T-helper 22 cell (primary cell): ENCODE measurements at places on chromosomes 16 and 17.

- no peak for DNase-seq
Observed at GRCh38 chr16:58366247-58367031, 25.8 kb upstream of the GINS3 start.

DNA sequence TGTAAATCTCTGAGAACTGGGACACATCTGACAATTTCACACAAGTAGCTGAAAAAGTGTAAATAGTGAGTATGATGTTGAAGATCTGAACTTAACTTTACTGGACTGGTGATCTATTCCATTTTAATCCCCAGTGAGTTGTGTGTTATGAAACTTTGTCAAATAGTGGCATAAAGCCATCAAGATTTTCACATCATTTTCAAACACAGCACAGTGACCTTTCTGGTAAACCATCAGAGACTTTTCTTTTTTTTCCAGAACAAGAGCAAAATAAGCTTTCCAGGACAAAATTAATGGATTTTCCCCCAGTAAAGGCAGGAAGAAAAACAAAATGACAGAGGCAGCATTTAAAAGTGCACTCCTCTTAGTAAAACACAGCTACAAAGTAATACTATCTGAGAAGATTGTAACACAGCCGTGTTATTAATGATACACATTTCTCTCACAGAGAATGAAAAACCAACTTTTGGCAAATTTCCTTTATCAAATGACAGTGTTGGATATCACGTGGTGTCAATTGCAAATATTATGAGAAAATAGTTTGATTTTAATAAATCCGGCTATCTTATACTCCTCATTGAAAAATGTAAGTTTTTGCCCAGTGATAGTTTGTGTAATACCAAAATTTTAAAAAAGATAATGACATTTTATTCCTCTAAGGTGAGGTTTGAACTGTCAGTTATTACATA lies 16.8 kb upstream of the COL1A1 start:
- DNase-seq = no peak

DNA sequence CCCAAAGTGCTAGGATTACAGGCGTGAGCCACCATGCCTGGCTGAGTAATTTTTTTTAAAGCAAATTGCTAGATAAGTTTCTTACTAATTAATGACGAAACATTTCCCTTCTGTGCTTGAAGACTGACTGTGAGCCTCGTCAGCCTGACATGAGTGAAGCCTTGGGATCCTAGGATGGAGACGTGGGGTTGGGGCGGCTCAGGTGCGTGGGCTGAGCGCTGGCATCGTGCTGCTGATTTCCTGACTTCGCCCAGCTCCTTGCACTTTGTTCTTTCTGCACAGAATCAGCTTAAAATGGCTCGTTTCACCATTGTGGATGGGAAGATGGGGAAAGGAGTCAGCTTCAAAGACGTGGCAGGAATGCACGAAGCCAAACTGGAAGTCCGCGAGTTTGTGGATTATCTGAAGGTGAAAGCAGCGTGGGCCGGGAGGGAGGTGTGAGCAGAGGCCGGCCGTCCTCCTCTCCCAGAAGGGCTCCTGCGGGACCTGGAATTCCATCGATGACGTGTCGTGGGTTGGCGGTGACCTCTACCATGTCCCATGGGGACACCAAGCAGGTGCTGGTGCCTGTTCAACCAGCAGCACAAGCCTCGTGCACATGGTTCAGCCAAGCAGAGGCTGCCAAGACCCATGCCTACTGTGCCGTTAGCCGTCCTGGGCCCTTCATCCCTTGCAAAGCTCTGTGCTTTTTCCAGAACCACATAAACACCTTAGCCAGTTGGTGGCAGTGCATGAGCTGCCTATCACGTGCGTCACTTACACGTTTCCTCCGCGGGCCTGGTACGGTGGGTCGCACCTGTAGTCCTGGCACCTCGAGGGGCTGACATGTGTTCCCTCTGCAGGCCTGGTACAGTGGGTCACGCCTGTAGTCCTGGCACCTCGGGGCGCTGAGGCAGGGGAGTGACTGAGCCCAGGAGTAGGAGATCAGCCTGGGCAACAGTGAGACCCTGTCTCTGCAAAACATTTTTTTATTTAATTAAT lies 22.5 kb downstream of the SPG7 start:
- no peak for DNase-seq

DNA sequence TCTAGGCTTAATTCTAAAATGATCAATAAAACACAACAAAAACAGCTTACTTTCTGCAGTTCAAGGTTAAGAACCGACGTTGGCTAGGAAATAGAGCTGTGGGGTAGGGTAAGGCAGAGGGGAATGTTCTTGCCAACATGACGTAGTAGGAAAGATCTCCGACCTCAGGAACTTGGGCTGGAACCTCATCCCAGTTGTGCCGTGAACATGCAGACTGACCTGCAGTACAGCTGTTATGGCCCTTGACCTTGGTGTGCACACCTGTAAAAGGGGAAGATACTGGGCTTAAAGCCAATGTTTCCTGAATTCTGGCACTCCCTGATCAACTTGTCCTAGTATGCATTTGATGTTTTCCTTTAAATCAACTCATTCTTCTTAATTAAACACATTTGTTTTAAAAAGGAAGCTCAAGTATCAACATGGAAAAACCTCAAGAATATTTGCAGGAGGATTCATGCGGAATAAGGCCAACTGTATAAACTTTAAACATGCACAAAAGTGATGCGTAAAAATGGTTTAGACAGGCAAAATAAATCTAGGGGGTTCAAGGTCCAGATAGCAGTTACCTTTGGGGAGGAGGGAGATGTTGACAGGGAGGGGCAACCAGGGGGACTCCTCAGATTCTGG lies 14.2 kb upstream of the SLC6A2 start:
- DNase-seq = no peak

DNA sequence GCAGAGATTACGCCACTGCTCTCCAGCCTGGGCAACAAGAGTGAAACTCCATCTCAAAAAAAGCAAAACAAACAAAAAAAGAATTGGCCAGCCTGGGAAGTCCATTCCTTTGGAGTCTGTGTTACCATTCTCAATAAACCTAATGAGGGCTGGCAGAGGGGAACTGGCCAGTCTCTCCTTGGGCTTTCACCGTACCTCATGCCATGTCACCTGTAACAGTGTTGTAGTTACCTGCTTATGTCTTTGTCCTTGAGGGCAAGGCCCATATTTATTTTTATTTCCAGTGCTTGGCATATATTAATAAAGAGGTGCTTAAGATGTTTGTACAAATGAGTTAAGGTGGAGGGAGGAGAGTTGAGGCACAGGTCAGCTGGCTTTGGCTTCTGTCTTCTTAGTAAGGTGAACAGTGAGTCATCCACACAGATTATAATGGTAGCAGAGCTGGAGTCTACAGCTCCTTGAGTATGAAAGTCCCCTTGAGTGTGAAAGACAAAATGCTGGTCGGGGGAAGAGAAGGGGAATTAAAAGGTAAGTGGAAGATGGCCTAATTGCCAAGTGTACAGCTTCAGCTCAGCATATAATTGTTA lies 8.4 kb downstream of the C1QBP start:
- no peak for DNase-seq

GRCh38 chr17:17021194-17021863 lies 20.9 kb upstream of the MPRIP start:
- no peak for DNase-seq

DNA sequence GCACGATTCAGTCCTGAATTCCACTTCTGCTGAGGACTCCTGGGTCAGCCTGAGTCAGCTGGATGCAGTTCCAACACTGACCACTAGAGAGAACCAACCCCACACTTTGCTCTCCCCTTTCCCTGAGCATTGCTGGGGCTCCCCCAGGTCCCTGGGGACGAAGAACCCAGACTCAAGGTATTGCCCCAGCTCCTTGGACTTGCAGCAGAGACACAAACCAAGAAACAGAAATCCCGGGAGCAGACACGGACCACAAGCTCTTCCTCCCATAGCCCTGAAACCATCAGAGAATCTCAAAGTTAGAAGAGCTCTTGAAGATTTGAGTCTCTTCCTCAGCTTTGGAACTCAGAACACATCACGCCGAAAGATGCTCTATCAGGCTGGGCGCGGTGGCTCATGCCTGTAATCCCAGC lies 678 bp upstream of the GH1 start:
- peak; percentile 35 for DNase-seq

GRCh38 chr16:89164436-89164835 lies 7.1 kb upstream of the CDH15 start:
- no peak for DNase-seq

DNA sequence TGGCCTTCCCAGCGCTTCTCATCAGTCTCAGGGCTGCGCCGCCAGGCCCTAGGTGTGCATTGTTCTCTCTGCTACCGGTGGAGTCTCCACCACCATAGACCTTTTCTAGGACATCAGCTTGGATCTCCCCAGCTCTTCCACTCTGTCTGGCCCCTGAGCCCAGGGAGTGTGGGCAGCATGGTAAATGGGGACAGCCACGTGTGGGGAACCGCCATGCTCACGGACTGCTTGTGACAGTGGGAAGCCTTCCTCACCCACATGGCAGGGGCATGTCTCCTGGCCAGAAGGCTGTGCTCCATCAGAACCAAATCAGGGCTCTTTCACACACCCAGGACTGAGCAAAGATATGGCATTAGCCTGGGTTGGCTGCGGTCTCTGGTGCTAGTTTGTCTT lies 51.3 kb downstream of the TNFRSF13B start:
- no peak for DNase-seq

DNA sequence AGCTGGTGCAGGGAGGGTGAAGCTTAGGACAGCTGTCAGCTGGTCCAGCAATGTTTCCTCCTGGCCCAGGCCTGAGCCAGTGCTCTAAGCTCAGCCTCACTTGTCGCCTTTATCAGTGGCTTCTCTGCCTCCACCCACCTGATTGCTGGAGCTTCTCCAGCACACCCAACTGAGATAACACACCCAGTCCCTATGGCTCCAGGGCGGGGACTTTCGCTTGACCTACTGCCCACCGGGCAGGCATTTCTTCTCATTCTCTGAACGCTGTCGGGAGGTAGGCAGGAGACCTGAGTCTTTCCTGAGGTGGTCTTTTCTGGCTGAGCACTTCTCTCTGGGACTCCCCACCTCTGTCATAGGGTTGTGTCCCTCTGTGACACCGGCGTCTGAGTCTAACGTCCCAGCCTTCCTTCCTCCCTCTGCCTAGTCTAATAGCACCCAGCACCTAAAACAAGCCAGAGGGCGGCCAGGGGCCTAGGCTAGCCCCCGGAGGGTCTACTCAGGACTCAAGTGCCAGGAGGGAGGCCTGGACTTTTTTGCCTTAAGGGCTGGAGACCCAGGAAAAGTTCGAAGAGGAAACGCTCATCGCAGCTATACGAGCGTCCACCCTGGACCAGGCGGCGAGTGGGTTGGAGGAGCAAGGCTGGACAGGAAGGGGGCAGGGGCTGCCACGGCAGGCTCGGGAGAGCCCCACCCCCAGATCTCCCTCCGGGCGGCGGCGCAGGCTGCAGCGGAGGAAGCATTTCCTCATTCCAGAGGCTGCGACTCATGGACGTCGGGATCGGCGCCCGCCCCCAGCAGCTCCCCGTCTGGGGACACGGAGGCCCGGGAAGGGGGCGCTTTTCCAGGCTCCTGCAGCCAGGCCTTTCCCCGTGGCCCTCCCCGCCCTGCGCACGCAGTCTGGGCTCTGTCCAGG lies 756 bp downstream of the TAX1BP3 start:
- DNase-seq = peak; percentile 13

GRCh38 chr16:2497116-2497630 lies 16.6 kb upstream of the ATP6V0C start:
- DNase-seq = no peak

DNA sequence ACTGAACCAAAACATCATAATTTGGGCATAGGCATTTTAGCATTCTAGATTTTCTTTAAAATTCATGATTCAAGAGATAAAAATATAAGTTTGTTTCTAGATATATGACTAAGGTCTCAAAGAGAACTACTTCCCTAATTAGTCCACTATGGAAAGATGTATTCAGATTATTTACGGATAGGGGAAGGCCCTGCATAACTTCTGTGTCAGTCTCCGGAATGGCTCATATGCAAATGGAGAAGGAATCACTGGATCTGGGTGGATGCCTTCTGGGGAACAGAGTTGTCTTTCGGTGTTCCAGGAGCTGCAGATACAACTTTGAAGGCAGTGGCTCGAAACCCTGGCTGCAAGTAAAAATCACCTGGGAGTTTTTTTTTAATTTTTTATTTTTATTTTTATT lies 17.1 kb upstream of the WFIKKN2 start:
- DNase-seq = no peak

GRCh38 chr16:12009922-12010321 lies 33.4 kb downstream of the SNX29 start:
- DNase-seq = no peak

DNA sequence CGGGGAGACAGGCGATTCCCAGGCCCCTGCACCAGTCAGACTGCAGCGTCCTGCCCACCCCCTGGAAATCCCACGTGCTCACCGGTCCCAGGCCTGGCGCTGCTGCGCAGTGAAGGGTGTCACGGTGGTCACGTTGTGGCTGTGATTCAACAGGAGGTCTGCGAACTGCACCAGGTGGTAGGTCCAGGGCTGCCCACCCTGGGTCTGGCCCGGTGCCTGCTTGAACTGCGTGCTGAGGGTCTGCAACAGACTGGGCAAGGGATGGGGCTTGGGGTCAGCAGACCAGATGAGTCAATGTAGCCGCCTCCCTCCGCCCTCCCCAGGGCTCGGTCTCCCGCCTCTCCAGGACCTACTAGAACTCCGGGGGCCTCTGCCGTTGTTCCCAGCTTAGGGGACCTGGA lies 7.1 kb downstream of the MYBBP1A start:
- no peak for DNase-seq

DNA sequence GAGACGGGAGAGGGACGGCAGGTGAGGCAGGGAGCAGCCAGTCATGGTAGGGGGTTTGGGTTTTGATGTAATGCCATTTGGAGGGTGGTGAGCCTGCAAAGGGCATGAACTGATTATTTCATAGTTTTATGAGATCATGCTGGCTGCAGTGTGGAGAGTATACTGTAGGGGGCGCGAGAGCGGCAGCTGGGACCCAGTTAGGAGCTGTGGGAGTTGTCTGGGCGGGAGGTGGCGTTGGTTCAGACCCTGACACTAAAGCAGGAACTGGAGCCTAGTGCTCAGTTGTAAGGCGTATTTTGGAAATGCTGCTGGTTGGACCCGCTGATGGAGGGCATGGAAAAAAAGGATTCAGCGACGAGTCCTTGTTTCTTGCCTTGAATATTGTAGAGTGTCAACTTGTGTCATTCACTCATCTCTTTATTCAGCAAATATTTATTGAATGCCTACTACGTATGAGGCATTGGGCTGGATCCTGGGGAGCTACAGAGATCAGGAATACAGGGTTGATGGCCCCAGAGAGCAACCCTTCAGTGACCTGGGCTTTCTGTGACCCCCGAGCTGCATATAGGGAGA lies 23.7 kb upstream of the KDM8 start:
- peak; percentile 61 for DNase-seq

- DNase-seq = no peak
Observed at GRCh38 chr16:71555230-71555891, 21.5 kb downstream of the TAT start.

GRCh38 chr16:23064639-23065038 lies 84.6 kb downstream of the USP31 start:
- DNase-seq = no peak
